Upper lobe of right lung (tissue), 1 donor: ENCODE measurements at places on chromosomes 16 and 17.

DNA sequence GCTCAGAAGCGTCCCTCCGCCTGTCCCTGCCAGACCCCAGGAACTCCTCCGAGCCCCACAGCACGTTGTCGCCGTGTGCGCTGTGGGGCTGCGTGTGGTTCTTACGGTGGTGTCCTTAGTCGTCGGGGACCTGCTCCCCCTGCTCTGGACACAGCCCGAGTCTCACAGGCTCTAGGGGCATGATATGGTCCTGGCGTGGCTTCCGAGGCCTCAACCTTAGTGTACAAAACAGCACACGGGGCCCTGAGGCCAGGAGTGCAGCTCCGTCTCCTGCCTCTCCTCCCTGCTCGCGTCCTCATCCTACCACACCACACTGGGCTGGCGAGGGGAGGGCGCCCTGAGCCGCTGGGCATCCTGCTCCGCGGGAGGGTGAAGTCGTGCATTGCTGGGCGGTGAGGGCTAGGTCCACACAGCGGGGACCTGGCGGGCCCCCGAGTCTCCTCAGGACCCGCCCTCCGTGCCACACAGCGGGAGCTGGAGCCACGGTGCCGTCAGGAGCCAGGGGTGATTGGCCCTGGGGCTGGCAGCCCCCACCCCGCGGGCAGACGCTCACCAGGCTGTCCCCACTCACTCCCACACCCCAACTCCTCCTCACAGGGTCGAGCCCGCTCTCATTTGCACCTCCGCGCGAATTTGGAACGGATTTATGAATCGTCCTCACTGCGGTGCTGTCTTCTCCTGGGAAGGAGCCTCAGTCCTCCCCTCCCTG lies 1.2 kb upstream of the MAFG start:
- DNase-seq, result no peak
- H3K4me3 ChIP-seq, result peak overlapping the region; percentile 64
- peaks cover 32% of the 10 kb centered on the region for H3K4me1 ChIP-seq
- no peaks in the 10 kb centered on the region for H3K36me3 ChIP-seq

DNA sequence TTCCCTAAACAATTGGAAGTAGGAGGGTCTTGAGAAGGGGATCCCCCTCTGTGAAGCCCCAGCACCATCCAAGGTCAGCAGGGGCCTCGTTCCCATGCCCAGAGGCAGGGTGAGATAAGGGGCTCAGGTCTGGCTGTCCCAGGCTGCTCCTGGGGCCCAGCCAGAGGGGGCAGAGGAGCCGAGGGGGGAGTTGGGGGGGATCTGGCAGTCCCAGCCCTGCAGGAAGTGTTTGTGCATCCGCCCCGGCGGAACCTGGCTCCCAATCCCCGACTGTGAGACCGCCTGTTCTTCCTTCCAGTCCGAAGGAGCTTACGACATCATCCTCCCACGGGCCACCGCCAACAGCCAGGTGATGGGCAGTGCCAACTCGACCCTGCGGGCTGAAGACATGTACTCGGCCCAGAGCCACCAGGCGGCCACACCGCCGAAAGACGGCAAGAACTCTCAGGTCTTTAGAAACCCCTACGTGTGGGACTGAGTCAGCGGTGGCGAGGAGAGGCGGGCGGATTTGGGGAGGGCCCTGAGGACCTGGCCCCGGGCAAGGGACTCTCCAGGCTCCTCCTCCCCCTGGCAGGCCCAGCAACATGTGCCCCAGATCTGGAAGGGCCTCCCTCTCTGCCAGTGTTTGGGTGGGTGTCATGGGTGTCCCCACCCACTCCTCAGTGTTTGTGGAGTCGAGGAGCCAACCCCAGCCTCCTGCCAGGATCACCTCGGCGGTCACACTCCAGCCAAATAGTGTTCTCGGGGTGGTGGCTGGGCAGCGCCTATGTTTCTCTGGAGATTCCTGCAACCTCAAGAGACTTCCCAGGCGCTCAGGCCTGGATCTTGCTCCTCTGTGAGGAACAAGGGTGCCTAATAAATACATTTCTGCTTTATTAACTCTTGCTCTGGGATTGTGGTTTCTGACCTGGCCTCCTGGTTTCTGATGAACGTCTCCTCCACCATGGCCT lies 14.9 kb downstream of the GPRC5C start:
- peak overlapping the region; percentile 65 for H3K27ac ChIP-seq
- no peaks in the 10 kb centered on the region for H3K36me3 ChIP-seq
- H3K4me1 ChIP-seq, result peaks cover 50% of the 10 kb centered on the region
- H3K27me3 ChIP-seq, result no peaks in the 10 kb centered on the region
- DNase-seq, result peak; percentile 79

- no peaks in the 10 kb centered on the region for H3K36me3 ChIP-seq
- DNase-seq, result no peak
- H3K27me3 ChIP-seq, result no peaks in the 10 kb centered on the region
- no peak overlapping the region for H3K4me3 ChIP-seq
- peaks cover 5% of the 10 kb centered on the region for H3K4me1 ChIP-seq
These were observed 6.1 kb upstream of the SLFN5 start for GRCh38 chr17:35236821-35237220.

DNA sequence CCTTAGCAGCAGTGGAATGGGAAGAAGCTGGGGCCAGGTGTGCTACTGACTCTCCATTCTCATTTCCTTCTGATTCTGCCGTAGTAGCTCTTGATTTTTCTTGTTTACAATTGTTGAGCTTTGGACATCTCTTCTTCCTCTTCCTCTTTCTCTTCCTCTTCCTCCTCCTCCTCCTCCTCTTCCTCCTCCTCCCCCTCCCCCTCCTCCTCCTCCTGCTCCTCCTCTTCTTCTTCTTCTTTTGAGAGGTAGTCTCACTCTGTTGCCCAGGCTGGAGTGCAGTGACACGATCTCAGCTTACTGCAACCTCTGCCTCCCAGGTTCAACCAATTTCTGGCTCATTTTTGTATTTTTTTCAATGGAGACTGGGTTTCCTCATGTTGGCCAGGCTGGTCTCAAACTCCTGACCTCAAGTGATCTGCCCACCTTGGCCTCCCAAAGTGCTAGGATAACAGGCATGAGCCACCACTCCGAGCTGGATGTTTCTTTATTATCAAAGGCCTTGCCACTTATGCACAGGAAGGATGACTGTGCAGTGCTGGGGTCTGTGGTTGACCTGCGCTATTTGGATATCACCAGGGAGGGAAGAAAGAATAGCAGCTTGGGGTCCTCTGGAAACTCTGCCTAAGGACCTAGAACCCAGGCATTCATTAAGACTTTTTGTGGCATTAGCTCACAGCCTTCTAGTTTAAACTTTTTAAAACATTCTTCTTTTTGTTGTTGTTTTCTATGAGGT lies 127.8 kb upstream of the KCNJ16 start:
- H3K4me1 ChIP-seq, result no peaks in the 10 kb centered on the region
- no peak overlapping the region for H3K4me3 ChIP-seq
- H3K36me3 ChIP-seq, result no peaks in the 10 kb centered on the region
- H3K27me3 ChIP-seq, result no peaks in the 10 kb centered on the region

DNA sequence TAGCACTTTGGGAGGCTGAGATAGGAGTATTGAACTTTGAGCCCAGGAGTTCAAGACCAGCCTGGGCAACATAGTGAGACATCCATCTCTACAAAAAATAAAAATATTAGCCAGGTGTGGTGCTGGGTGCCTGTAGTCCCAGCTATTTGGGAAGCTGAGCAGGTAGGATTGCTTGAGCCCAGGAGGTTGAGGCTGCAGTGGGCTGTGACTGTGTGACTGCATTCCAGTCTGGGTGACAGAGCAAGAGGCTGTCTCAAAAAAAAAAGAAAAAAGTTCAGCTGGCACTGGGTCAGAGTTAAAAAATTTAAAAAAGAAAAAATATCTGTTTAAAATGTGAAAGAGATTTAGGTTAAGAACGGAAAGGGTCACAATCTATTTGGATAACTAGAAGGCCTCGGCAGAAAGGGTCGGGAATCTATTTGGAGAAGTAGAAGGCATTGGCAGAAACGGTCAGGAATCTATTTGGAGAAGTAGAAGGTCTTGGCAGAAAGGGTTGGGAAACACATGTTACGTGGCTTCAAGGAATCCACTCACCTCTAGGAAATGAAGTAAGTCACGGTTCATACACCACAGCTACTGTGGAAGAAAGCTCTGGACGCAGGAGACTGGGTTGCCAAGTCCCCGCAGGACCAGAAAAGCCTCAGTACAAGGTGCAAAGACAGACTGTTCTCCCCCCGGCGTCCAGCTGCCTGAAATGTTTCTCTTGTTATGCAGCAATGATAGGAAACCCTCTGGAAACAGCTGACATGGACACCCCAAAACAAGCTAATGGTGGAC lies 25.3 kb downstream of the LMF1 start:
- H3K4me3 ChIP-seq, result no peak overlapping the region
- no peak for DNase-seq
- H3K27ac ChIP-seq, result no peak overlapping the region
- H3K27me3 ChIP-seq, result no peaks in the 10 kb centered on the region
- H3K4me1 ChIP-seq, result no peaks in the 10 kb centered on the region

GRCh38 chr16:2968368-2968737 lies 795 bp upstream of the PAQR4 start:
- DNase-seq, result no peak
- H3K27ac ChIP-seq, result no peak overlapping the region
- peaks cover 42% of the 10 kb centered on the region for H3K4me1 ChIP-seq
- H3K4me3 ChIP-seq, result peak overlapping the region; percentile 71
- H3K36me3 ChIP-seq, result no peaks in the 10 kb centered on the region
- H3K27me3 ChIP-seq, result peaks cover 52% of the 10 kb centered on the region

- no peak overlapping the region for H3K27ac ChIP-seq
- no peaks in the 10 kb centered on the region for H3K36me3 ChIP-seq
- H3K4me3 ChIP-seq, result no peak overlapping the region
- no peak for DNase-seq
These were observed 15.5 kb downstream of the FAM20A start for GRCh38 chr17:68585643-68586042.

GRCh38 chr17:59126809-59127417 lies 20.2 kb upstream of the TRIM37 start:
- no peaks in the 10 kb centered on the region for H3K27me3 ChIP-seq
- no peak overlapping the region for H3K4me3 ChIP-seq
- H3K4me1 ChIP-seq, result no peaks in the 10 kb centered on the region
- H3K36me3 ChIP-seq, result peaks cover 12% of the 10 kb centered on the region

DNA sequence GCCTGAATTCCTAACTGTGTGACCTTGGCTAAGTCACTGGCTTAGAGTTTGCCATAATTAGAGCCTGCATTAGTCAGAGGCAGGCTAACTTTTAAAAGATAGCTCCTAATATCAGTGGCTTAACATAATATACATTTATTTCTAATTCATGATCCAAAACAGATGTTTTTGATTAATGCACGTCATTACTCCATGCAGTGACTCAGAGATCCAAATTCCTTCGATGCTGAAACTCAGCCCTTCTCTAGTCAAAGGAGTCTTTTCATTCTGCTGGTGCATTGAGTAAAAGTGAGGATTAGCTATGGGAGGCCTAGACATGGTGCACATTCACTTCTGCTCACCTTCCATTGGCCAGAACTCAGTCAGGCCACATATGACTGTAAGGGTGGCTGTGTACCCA lies 49.8 kb downstream of the IRX3 start:
- H3K27ac ChIP-seq, result no peak overlapping the region
- no peaks in the 10 kb centered on the region for H3K4me1 ChIP-seq
- no peak overlapping the region for H3K4me3 ChIP-seq

DNA sequence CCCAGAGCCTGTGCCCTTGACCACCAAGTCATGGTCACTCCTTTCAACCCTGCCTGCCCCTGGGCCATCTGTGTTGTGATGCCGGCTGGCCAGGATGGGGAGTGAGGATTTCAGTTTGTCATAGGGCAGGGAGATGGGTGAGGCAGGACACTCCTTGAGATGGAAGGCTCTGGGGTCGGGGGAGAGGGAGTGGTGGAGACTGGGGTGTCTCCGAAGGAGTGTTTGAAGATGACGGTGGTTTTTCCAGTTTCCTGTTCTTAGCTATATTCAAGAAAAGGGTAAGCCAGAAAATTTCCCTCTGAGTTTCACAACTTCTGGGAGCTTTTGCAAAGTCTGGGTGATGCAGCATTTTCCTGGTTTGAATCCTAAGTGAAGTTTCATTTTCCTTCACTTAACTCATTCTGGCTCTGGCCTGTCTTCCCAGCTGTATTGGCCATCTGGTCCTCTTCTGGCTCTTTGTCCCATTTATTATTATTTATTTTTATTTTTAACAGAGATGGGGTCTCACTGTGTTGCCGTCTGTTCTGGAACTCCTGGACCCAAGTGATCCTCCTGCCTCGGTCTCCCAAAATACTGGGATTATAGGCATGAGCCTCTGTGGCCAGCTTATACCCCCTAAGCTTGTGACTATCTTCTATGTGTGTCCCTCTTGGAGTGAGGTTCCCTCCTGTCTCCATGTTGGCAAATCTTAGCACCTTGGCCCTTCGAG lies 27.7 kb downstream of the ABCC1 start:
- peaks cover 28% of the 10 kb centered on the region for H3K4me1 ChIP-seq
- H3K4me3 ChIP-seq, result no peak overlapping the region
- peak overlapping the region; percentile 79 for H3K27ac ChIP-seq
- no peaks in the 10 kb centered on the region for H3K36me3 ChIP-seq

- H3K36me3 ChIP-seq, result no peaks in the 10 kb centered on the region
- H3K27ac ChIP-seq, result no peak overlapping the region
These were observed 8.9 kb upstream of the C16orf74 start for GRCh38 chr16:85759631-85760419.

DNA sequence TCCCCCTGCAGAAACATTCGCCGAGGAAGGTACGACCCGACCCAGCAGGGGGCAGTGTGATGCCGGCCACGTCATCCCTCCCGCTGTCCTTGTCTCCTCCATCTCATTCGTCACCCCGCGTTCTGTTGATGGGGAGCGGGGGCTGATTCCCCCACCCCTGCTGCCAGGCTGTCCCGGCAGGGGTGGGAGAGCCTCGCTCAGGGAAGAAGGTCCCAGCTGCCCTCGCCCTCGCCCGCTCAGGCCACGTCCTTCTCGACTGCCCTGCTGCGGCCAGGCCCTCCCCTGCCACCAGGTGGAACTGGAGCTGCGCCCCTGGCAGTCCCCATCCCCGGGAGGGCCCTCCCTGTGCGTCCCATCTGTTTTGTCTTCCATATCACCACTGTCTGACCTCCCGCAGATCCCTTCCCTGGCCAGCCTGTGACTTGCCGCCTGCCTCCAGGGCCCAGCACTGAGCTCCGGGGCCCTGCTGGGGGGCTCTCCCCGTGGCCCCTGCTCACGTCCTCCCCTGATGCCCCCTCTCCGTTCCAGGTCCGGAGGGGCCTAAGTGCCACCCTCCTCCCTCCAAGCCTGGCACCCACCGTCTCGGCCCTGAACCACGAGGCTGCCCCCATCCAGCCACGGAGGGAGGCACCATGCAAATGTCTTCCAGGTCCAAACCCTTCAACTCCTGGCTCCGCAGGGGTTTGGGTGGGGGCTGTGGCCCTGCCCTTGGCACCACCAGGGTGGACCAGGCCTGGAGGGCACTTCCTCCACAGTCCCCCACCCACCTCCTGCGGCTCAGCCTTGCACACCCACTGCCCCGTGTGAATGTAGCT lies 20.6 kb downstream of the ADAM11 start:
- no peaks in the 10 kb centered on the region for H3K36me3 ChIP-seq
- peak overlapping the region; percentile 35 for H3K4me3 ChIP-seq
- peaks cover 5% of the 10 kb centered on the region for H3K27me3 ChIP-seq
- no peak overlapping the region for H3K27ac ChIP-seq
- DNase-seq, result peak; percentile 87

- peak overlapping the region; percentile 74 for H3K27ac ChIP-seq
- H3K27me3 ChIP-seq, result no peaks in the 10 kb centered on the region
- peaks cover 65% of the 10 kb centered on the region for H3K4me1 ChIP-seq
- no peaks in the 10 kb centered on the region for H3K36me3 ChIP-seq
- DNase-seq, result peak; percentile 95
- no peak overlapping the region for H3K4me3 ChIP-seq
These were observed 7.5 kb downstream of the LDHD start for GRCh38 chr16:75108792-75109731.

GRCh38 chr16:9650284-9650683 lies 531.9 kb downstream of the GRIN2A start:
- H3K36me3 ChIP-seq, result no peaks in the 10 kb centered on the region
- no peaks in the 10 kb centered on the region for H3K4me1 ChIP-seq

GRCh38 chr16:1300664-1301476 lies 8.6 kb upstream of the UBE2I start:
- peaks cover 21% of the 10 kb centered on the region for H3K27me3 ChIP-seq
- DNase-seq, result peak; percentile 90
- H3K4me3 ChIP-seq, result no peak overlapping the region
- H3K27ac ChIP-seq, result no peak overlapping the region
